ENCODE measurements at places on chromosomes 4 and X.
A peak's percentile ranks its signal among the peaks of the same experiment; 100 is the strongest.

DNA sequence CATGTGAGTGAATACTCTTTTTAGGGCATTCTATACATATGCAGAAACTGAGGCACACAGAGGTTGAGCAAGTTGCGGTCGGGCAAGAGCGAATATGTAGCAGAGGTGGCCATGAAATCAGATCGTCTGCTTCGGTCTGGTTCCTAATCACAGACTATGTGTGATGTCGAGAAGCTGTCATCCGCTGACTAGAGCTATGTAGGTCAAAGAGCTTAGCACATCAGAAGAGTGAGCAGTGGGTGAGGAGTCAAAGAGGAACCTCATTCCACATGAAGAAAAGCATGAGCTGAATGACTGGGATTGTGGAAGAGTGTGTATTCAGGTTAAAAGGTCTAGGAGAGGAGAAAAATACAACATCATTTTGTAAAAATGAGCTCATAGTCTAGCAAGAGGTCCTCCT, 19.0 kb downstream of the GAB3 start:
- no peak for DNase-seq

DNA sequence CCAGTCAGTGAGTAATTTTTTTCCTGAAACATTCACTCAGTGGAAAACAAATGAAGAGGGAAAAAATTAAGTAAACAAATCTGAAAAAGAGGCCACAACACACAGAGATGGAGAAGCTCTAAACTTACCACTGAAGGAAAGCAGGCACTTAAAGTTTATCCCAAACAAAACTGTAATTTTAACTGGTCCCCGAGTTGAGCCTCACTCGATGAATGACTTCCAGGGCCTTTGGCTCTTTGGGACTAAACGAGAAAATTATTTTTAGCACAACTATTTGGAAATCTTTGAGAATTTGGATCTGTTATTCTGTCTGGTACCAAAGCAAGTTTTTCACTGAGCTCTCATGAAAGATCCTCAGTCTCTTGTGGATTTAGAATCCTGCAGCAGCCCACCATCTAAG, at the start of gene C1QTNF7:
C1QTNF7 (plus strand) TSS at position 333 of the 400 bp plus-strand sequence. CDS start 7,711 bp downstream, outside the sequence.
- no peak for DNase-seq

GRCh38 chr4:99652596-99653436, 4.8 kb downstream of the C4orf54 start:
- DNase-seq, result peak; percentile 34

DNA sequence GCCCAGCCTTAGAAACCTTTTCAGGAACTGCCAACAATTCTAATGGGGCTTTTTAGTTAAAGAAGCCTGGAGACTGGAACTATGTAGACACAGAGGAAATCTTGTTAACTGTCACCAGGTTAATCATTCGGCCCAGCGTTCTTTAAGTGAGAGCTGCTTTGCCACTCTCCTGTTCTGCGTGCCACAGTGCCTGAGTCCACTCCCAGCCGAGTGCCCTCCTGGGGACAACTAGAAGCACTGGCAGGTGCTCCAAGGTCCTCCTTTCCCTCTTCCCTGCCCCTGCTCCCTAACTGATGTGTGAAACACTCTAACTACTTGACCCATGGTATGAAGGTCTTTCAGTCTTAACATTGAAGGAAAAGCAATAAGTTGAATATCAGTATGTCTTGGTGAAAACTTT, 151.2 kb upstream of the TLL1 start:
- peak; percentile 6 for DNase-seq

GRCh38 chr4:1675136-1675801, 8.8 kb downstream of the FAM53A start:
- no peak for DNase-seq

DNA sequence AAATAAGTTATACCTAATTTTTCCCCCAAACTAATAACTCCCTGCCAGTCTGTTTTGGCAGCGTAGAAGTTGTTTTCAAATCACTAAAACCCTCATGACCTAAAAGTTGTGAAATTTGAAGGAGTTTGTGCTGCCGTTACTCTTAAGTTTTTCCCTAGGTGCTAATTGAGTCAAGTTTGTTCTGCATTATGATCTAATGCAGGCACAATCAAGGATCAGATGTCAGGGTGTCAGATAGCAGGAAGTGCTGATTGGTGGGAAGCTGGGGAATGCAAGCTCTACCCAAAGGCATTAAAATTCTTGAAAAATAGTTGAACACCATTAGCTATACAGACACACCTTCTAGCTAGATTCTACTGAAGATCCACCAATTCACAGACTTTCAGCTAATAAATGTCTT, 51.9 kb downstream of the ARX start:
- DNase-seq, result no peak

DNA sequence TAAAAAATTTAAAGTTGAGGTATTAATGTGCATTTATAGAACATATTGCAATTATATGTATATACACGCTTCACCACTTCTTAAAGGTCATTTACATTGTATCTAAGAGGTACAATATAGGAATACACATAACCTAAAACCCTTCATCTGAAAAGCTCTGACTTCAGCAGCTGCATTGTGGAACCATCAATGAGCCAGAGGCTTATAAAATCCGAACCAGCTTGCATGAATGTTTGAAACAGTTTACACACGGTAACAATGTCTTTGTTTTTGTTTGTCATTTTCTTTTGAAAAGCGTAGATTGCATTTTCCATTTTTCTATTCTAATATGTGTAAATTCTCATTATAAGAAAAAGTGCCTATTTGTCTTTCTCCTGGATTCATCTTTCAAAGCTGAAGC, 221.6 kb downstream of the DCLK2 start:
- no peak for DNase-seq

DNA sequence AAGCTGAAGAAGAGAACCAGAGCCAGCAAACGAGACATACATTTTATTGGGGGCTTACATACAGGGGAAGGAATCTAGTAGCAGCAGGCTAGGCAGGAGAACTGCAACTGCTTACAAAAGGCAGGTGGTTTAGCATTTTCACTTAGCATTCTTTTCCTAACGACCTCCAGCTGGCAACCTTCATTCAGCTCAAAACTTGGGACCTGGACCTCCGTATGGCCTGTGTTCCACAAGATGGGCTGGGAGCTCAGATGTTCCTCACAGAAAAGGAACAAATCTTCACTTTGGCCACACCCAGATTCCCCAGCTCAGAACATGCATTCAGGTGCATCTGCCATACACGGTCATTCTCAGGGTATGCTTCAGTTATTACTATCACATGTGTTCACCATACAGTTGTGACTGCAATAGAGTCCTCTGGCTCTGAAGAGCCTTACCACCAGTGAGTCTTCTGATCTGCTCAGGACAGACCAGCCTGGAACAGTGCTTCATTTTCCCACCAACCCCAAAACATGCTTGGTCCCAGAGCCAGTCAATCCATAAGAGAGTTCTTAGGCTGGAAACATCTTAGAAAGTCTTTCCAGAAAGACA, 29.6 kb upstream of the AP1AR start:
- no peak for DNase-seq

DNA sequence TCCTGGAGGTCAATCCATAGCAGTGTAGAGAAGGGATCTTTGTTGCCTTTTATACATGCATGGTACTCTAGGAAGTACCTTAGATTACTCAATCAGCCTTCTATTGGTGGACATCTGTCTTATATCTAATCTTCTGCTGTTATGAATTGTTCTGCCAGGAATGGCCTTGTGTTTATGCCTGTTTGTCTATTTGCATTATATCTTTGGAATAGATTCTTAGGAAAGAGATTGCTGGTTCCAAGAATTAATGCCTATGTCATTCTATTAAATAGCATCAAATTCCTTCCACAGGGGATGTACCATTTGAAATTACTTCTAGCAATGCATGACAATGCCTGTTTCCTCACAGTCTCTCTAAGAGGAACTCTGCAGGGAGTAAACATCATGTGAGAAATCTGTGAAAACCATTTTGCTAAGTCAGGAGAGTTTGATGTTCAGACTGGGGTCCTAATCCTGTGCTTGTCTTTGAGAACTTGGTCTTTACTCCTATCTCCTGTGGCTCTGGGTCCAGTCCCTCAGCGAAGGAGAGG, 42.5 kb downstream of the BEX3 start:
- no peak for DNase-seq

GRCh38 chr4:173171987-173172386, 3.4 kb downstream of the GALNT7 start:
- DNase-seq, result no peak

- no peak for DNase-seq
Measured at GRCh38 chr4:146243883-146244277, 29.5 kb downstream of the REELD1 start.

- DNase-seq, result no peak
Measured at GRCh38 chr4:170170861-170171260, 81.1 kb upstream of the AADAT start.

GRCh38 chr4:145066063-145066501, 31.9 kb downstream of the ANAPC10 start:
- DNase-seq, result no peak

DNA sequence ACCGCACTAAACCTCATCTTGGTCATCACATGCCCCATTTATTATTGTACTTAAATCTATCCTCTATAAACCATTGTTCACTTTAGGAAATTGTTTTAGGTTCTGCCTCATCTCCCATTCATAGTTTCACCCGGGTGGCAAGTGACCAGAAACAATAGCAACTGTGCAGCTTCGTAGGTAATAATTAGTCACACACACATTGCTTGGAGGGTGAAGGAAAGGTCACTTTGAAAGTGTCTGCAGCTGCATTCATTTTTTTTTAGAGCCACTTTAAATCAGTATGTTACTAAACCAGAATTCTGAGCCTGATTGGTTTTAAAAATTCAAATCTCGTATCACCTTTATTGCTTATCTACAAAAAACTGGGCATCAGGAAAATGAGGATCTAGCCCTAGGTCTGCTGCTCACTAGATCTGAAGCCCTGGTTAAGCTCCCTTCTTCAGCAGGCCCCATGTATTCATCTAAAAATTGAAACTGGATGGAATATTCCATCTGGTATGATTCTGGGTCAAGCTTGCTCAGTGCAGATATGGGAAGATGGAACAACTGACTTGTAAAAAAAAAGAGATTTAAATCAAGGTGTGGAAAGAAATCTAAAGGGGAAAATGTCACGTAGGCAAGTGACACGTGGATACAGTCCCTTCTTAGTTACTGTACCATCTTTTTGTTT, 62.4 kb downstream of the LIMCH1 start:
- DNase-seq, result no peak

- no peak for DNase-seq
Measured at GRCh38 chr4:98929341-98930267, 671 bp upstream of the EIF4E start.

- DNase-seq, result no peak
Measured at GRCh38 chrX:2388669-2389068, 112.1 kb downstream of the DHRSX start.

DNA sequence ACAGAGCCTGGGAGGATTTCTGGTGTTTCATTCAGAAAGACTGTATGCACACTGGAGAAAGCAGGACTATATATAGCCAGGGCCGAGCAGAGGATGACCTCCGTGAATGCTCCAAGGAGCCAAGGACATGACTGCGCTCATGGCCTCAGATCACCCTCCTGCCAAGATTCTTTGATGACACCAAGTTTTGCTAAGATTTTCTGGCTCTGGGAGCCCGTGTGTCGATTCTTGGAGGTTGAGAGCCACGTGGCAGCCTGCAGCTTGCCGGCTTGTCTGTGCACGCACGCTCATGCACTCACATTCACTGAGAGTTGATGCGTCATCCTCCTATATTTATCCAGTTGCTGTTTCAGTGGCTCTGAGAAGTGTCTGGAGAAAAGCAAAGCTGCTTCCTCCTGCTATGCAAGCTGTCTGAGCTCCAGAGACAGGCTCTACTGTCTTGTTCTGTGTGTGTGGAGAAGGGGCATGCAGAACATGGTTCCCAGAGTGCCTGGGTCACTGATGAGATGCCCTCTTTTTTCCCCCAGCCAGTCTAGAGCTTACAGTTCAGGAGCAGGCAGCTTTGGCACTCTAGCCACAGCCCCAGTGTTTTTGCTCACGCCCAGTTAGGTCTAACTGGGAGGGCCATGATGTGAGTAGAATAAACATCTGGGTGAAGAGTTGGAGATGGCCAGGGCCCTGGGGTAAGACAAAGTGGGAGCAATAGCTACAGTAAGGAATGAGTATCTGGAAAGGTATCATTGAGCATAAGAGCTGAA, 64.9 kb upstream of the SCOC start:
- DNase-seq, result no peak

DNA sequence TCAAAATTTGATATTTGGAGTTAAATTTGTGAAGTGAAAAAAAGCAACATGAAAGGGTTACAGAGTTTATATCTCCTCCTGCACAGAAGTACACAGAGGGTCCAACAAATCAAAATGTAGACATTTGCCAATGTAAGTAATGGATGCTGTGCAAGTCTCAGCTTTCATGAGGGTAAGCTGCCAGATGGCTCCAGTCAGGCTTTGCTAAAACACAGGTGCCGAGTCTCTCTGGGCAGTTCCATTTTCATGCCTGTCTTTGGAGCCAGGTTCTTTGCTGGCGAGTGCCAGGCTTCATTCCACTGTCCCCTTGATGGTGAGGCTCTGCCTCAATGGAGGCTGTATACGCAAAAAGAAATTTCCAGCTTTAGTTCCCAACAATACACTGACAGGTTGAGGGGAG, 27.9 kb downstream of the SLC4A4 start:
- DNase-seq, result no peak

GRCh38 chr4:109658871-109659410, 44.3 kb downstream of the CASP6 start:
- DNase-seq, result no peak

DNA sequence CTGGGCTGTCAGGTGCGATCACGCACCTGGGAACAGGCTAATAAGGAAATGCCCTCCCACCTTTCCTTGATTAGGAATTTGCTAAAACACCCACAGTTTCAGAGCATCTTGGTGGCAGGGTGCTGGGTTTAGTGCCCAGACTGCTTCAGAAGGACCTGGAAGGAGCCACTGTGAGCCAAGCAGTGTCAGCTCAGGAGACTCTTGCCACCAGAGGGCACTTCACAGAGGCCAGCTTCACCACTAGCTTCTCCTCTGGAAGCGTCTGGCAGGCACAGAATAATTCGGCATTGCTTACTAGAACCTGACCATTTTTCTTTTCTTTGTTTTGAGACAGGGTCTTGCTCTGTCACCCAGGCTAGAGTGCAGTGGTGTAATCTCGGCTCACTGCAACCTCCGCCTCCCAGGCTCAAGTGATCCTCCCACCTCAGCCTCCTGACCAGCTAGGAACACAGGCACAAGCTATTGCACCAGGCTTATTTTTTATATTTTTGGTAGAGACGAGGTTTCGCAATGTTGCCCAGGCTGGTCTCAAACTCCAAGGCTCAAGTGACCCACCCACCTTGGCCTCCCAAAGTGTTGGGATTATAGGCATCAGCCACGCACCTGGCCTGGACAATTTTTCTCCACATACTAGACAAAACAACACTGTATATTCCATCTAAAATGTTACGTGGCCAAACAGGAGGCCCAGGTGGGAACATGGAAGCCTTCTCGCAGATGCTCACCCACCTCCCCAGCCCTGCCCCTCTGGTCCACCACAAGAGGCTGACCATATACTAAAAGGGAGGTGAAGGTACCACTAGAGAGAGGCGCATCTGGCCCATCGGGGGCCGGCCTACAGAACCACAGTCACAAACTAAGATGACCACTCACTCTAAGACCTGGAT, 14.1 kb downstream of the NOP14 start:
- no peak for DNase-seq

Measured in NCI-H510A (cell line).